ENCODE measurements at places on chromosomes 12 and 14.
A peak's percentile ranks its signal among the peaks of the same experiment; 100 is the strongest.

DNA sequence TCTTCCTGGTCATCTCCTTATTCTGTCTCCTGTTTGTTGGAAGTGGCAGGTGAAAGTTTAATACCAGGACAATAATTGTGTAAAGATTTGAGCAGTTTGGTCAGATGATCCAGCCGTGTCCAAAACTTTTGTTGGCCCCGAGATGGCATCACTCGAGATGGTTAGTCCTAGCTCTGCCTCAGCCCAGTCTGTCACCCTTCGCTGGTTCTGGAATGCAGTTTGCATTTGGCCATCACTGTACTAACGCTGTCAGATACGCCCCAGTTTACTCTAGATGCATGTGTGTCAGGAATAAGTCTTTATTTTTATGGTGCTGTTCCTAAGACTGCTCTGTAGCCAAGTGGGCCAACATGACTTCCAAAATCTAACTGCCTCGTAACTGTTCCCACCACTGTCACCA is 79.6 kb downstream of the MOK start:
- no peak for DNase-seq

DNA sequence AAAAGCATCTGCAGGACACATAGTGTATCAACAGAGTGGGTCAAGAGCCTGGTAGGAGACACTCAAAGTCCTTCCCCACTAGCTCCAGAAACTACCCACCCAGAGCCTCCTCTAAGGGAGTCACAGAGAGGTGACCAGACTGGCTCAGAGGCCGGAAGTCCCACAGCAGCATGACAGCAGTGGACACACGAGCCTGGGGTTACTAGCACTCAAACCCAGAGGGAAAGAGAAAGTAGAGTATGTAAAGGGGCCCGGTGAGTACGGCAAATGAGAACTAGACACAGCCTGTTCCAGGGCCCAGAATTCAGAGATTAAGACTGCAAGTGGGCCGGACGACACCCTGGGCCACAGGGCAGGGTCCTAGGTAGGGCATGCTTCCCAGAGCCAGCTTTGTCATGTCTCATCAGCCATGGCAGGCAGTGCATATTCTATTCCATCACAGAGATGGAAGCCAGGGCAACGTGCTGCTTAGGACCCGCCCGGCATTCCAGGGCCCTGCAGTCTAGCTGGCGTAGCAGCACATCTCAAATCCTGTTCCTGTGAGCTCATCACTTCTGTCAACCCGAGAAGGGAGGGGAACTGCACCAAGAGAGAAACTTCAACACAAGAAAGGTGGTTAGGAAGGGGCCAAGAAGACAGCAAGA is 4.2 kb downstream of the IFFO1 start:
- no peak for DNase-seq

GRCh38 chr14:75860561-75861160 is 121.1 kb downstream of the TGFB3 start:
- no peak for DNase-seq

GRCh38 chr14:22397221-22397737 is 191.7 kb downstream of the DAD1 start:
- DNase-seq: no peak

DNA sequence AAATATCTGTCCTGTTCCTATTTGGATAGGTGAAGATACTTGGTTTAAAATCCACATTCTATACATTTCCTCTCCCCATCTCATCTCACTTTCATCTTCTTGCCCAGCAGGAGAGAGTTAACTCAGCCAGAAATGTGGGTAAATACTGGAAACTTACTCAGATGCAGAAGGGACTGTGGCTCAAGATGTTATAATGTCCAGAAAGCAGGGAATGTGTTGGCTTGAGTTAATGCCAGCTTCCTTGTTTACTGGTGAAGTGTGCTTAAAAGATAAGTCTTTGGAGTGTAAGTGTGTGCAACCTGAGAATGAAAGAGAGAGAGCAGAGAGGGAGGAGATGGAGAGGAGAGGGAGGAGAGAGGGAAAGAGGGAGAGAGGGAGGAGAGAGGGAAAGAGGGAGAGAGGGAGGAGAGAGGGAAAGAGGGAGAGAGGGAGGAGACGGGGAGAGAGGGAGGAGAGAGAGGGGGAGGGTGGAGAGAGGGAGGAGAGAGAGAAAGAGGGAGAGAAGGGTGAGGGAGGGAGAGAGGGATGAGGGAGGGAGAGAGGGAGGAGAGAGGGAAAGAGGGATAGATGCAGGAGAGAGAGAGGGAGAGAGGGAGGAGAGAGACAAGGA is 22.0 kb upstream of the SNRPF start:
- no peak for DNase-seq

DNA sequence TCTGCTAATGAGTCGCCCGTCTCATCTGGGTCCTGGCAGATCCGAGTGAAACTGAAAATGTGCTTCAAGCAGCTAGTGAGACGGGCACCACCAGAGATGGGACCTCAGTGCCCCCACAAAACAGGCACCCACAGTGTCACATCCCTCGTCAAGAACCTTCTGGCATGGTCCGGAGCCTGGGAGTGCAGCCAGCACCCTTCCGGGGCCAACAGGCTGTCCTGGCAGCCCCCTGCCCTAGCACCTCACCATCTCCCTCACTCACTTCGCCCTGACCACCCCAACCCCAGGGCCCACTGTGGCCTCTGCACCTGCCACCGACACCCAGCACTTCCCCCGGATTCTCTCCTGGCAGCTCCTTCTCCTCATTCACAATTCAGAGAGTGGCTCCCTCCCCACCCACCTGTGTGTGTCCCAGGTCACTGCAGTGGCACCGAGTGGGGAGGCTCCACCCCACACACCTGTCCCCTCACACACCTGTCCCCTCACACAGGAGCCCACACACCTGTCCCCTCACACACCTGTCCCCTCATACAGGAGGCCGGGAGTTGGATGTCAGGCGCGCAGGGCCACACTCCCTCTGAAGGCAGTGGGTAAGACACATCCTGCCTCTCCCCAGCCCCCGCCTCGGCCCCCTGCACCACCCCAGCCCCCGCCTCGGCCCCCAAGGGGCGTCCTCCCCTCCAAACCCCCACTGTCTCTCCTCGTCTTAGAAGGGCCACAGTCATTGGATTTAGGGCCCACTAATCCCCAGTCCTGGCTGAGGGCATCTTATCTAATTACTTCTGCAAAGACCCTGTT is 7.9 kb downstream of the GALNT9 start:
- no peak for DNase-seq

DNA sequence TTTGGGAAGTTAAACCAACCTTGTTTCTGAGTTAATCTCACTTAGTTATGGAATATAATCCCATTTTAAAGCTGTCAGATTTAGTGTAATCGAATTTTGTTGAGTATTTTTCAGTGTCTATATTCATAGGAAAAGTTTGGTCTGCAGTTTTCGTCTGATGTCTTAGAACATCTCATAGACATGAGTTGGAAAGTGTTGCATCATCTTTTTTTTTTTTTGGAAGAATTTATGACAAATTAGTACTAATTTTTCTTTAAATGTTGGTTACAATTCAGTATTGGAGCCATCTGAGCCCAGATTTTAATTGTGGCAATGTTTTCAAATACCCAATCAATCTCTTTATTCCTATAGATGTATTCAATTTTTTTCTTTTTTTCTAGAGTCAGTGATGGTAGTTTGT is 27.9 kb downstream of the C12orf50 start:
- no peak for DNase-seq

GRCh38 chr14:56400109-56400825 is 179.3 kb upstream of the TMEM260 start:
- no peak for DNase-seq

DNA sequence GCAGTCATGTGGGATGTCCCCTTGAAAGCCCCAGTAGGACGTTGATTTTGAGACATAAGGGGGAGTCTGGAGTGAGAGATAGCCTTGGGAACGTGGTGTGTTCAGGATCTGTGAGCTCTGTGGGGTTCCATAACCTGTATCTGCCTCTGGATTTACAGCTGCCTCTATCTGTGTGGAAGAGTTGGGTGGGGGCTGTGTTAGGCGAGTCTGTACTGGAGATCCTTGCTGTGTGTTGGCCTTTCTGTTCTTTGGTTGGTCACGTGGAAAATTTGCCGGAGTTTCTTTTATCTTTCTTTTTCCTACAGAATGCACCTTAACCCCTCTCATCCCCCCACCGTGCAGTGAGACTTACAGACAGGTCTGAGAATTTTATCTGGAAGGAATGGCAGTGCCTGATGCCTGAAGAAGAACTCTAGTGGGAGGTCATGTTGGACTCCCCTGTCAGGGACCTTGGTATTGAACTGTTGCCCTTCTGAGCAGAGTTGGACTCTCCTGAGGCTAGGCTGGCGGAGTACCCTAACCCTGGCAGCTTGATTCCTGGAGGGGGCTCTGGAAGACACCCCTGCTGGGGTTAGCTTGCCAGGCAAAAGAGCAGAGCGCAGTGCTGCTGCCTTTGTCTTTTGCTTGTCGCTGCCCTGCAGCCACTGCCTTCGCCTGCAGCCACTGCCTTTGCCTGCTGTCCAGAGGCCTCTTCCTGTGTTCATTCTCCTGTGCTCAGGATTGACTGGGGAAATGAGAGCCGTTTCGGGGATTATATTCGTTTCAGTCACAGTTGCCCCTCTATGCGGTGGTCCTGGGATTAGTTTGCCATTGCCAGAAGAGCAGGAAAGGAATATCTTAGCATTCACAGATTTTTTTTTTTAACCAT is 34.1 kb downstream of the ZNF664 start:
- no peak for DNase-seq

DNA sequence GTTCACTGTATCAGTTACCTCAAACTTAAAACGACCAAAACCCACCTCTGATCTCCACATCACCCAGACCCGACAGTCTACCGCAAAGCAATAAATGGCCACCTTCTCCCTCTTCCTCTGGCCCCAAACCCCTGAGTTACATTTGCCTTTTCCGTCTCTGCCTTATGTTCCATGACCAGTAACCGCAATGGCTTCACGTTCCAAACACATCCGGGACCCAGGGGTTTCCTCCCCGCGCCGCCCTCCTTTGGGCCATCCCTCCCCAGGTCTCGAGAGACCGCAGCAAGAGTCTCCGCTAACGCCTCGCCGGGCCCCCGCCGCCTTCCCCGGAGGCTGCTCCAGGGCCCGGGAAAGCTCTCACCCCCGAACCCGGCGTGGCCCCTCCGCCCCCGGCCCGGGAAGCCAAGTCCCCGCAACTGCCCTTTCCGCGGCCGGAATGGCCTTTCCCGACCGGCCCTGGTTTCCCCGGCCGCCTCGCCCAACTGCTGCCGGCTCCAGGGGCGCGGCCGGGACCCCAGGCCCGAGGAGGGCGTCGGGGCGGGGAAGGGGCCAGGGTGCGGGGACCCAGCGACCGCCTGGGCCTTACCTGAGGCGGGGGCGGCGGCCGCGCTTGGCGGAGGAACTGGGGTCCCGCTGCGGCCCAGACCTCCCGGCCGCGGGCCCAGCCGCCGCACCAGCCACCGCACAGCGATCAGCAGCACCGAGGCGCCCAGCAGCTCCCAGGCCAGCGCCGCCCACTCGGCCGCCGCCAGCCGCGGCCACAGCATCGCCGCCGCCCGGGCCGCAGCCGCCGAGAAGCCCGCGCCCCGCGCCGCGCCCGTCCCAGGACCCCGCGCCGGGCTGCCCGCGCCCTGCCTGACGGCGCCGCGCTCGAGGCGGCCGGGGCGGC is at the start of gene ANKLE2:
ANKLE2 (minus strand) TSS at position 801 of the 889 bp plus-strand sequence; CDS start at position 767, 34 bp downstream.
- peak; percentile 17 for DNase-seq

GRCh38 chr14:28870033-28870564 is 103.5 kb downstream of the FOXG1 start:
- DNase-seq: no peak

DNA sequence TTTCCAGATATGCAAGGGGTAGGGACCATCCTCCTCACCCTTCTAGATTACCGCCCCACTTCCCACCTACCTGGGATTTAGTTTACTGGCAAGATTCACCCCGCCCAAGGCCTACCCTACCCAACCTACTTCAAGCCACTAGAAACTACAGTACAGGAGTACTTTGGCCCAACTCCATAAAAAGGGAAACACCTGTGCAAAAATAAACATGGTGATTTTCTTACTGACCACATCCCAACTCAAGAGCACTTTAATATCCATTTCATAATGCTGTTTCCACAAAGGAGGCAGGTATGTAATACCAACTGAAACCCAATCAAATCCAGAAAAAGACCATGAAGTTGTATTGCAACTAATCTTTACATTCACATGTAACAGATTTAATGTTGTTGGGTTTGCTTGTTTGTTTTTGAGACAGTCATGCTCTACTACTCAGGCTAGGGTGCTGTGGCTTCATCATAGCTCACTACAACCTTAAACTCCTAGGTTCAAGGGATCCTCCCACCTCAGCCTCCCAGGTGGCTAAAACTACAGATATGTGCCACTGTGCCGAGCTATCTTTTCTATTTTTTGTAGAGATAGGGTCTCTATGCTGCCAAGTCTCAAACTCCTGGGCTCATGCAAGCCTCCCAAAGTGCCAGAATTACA is 41.7 kb upstream of the RAP1B start:
- DNase-seq: no peak

GRCh38 chr12:16560273-16560672 is 45.7 kb downstream of the LMO3 start:
- DNase-seq: no peak
